B cell (primary cell): ENCODE measurements at places on chromosomes 13 and 19. TPM values are rescaled to one million over a fixed set of nuclear protein-coding genes. Genes with fewer than 3 reads are reported as not detected.

DNA sequence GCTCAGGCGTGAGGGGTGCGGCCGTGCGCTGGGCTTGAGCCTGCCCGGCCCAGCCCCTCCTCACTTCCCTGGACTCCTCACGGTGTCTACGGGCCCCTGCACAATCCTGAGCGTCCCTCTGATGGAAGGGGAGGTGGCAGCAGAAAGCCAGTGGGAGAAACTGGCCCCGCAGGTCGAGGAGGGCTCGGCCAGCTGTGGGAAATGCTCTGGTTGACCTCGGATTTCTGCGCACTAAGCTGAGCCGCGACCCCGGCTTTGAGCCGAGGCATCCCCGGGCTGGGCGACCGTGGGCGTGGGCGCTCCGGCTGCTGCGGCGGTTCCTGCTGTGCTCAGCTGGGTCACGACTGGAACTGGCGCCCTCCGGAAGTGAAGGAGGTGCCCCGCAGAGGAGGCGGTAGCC is 70.1 kb downstream of the ZNF208 start:
- DNase-seq: no peak

GRCh38 chr19:1873524-1874473 is 10.4 kb upstream of the KLF16 start:
- DNase-seq: peak; percentile 25

DNA sequence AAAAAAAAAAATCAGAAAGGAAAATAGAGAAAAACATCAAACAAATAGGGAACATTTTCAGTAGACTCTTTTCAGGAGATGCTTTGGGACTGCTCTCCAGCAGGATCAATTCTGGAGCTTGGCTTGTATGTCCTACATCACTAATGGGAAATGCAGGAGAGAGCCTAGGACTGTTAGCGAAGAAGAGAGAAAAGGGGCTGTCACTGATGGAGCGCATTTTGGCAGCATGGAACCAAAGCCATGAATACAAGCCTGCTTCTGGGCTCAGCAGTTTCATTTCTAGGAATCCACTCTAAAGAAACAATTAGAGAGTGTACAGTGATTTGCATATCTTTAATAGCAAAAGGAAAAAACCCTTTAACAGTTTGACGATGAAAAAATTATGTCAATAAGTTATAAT is 203.9 kb downstream of the NUFIP1 start:
- no peak for DNase-seq

DNA sequence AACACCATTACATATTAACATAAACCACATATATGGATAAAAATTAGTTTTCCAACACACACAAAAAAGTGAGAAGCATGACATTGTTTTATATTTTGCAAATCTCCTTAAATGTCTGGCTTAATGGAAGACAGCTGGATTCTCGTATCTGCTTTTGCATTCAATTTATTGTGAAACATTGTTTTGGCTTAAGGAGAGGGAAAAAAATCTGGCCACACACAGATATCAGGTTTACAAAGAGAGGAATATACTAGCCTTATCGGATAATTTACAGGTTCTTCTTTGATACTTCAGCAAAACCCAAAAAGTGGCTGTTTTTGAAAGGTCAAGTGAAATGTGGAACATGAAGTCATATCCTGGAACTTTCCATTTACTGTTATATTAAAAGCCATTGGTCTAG is 523.5 kb upstream of the ARGLU1 start:
- DNase-seq: no peak

DNA sequence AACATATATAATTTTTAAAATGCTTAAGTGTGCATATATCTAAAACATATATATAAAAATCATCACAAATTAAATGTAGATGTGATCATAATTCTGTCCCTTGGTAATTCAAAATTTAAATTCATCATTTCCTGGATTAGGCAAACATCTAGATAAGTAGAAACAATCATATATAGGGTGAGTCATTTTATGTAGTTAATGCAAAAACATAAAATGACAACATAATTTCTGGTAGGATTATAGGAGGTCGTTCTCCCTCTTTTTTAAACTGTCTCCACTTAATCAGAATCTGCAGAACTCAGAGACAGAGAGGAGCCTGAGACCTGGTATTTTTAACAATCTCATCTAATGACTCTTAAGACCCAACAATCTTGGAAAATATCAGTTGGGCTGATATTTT is 333.4 kb downstream of the KCTD12 start:
- no peak for DNase-seq

DNA sequence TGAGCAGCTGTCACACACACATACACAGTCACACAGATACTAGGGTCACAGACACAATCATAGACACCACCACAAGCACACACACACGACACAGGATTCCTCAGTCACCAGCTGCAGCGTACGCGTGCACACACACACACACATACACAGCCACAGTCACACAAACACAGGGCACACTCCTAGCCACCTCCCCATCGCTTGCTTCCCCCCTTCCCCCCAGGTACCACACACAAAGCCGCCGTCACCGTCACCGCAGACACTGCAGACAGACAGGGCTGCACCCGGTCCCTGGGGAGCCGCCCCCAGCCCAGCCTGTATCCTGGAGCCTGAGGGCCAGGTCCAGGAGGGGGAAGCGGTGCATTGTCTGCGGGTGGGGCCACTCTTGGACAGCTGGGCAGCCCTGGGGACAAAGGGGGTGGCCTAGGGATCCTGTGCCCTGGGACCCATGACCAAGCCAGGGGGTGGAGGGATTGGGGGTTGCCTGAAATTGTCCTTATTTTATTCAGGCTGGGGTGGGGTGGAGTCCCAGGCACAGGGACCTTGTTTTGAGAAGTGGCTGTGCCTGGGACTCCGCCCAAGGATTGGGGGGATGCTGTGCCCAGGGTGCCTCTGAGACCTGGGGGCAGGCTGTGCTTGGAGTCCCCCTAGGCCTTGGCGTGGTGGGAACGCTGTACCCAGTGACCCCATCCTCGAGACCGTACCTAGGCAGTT is 957 bp downstream of the NUMBL start:
- DNase-seq: peak; percentile 82

GRCh38 chr19:31357315-31357673 is 8.1 kb upstream of the TSHZ3 start:
- DNase-seq: no peak

Gene ZNF541
- total RNA-seq: not detected in 2 replicates

Gene KIR2DL1
- total RNA-seq: not detected in 2 replicates

Gene ZNF615
- total RNA-seq: 16.8 and 24.5 TPM in 2 replicates

Gene RYR1
- 3.3 and 3.8 TPM in 2 replicates for total RNA-seq

Gene ZNF560
- not detected in 2 replicates for total RNA-seq

Gene FFAR2
- total RNA-seq: 0.15 TPM in 1 of 2 replicates, not detected in the other

Gene SELENOW
- total RNA-seq: 46.3 and 47.7 TPM in 2 replicates

Gene MBD3L3
- not detected in 2 replicates for total RNA-seq
